Hypothalamus (tissue), 51 donors: ENCODE measurements at places on chromosomes 6 and 20.

DNA sequence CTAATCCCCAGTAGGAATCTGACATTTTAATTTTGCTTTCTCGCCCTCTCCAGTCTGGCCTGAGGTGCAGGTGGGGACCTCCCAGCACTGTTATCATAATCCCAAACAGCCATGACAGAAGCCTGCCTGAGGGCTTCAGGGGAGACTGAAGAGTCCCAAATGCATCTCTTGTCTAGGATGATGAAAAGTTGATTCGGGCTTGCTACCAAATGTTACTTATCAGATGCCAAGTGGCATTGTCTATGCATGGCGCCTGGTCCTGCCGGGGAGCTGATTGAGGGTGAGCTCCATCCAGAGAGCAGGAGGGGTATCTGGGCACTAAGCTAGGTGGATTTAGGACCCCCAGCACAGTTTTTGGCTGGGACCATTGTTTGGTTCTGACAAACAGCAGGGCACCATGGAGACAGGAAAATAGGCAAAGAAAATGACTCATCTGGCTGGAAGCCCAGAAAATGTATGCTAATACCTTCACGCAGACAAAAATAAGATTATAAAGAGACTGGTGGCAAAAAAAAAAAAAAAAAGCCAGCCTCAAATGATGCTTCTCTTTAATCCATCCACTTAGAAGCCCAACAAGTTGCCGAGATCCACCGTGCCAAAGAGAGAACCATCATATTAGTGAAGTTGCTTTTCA lies 513.7 kb upstream of the SULF2 start:
- no peak for DNase-seq

GRCh38 chr6:92810913-92811312 lies 608.4 kb downstream of the EPHA7 start:
- no peak for DNase-seq

GRCh38 chr6:31399589-31400466 lies 3.6 kb upstream of the MICA start:
- DNase-seq: no peak

GRCh38 chr6:41536795-41537758 lies 9.1 kb upstream of the FOXP4 start:
- DNase-seq: no peak

- no peak for DNase-seq
Measured at GRCh38 chr6:144897441-144897921, 612.3 kb downstream of the UTRN start.

DNA sequence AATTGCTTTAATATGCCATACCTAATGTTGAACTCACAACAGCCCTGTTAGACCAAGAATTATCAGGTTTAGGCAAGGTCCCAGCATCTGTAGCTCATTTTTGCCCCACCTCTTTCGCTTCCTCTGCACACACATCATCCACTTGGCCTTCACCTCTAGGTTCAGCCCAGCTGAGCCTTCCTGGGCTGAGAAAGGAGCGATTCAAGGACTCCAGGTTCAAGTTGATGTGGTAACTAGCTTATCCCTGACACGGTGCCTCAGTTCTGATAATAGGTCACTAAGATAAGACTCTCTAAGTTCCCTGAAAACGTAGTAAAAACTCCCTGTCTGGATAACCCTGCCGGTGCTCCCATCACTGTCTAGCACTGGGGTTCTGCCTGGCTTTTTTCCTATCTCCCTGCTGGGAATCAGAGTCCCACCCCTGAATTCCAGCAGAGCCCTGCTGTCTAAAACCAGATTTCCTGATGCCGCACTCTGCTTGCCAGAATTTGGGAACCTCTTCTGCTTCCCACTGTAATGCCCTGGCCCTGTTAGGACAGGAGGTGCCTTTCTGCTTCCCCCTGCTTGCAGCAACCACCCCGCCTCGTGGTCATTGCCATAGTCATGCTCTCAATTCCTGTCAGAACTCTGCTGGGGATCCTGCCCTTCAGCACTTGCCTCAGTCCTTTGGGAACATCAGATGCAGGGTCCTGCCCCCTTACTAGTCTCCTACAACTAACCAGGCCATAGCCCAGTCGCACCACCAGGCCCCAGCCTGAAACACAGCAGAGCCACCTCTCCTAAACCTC lies 47.6 kb downstream of the ALDH8A1 start:
- DNase-seq: no peak

GRCh38 chr6:3456898-3457709 lies at the start of gene SLC22A23:
Gene SLC22A23, minus strand, starts transcription at chr6:3457050. Its CDS starts 491 bp downstream, at chr6:3456559.
- DNase-seq: peak; percentile 65

- no peak for DNase-seq
Measured at GRCh38 chr6:32483968-32484613, 44.4 kb downstream of the HLA-DRA start.

DNA sequence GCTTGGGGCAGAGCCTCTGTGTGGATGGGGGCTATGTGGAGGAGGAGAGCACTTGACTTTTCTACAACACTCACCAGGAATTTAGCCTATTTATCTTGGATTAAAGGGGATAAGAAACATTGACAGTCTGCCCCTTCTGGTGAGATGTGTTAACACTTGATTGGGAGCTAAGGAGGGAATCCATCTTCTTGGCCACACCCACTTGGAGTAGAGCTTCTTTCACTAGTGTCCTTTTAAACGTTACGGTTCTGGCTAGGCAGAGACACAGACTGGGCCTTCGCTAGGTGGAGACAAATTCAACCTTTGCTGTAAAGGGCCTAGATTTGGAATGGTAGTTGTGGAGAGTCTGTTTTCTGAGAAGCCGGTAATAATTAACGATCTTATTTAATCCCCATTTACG lies 15.5 kb upstream of the TPBG start:
- DNase-seq: no peak

GRCh38 chr20:54228841-54229240 lies 21.0 kb downstream of the PFDN4 start:
- DNase-seq: no peak

GRCh38 chr6:142707255-142707654 lies 237.7 kb downstream of the HIVEP2 start:
- DNase-seq: no peak

GRCh38 chr6:92147246-92147645 lies 1272.1 kb downstream of the EPHA7 start:
- DNase-seq: no peak

DNA sequence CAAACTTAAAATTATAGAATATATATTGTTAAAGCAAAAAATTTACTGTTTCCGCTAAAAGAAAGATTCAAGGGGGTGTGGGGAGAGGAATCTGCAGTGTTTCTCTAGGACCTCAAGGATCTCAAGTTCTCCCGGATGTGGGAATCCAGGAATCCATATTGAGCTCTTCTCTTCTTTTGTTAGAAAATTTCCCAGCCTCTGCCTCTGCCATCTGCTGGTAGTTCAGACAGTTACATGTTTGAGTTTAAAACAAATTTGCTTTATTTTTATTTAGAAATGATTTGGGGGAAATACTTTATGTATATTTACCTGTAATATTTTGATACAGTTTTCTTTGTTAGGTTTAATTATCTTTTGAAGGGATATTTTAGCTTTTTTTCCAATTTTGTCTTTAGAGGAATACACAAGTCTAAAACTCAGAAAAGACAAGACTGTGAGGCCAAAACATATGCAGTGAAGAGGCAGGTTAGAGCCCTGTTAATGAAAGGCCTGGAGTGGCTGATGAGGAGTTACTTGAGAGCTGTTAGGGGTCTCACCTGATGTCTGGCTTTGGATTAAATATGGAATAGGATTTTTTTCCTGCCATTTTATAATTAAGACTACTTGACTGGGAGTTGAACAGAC lies 268.8 kb downstream of the ARID1B start:
- no peak for DNase-seq

- no peak for DNase-seq
Measured at GRCh38 chr6:54133186-54133585, 21.9 kb downstream of the MLIP start.

DNA sequence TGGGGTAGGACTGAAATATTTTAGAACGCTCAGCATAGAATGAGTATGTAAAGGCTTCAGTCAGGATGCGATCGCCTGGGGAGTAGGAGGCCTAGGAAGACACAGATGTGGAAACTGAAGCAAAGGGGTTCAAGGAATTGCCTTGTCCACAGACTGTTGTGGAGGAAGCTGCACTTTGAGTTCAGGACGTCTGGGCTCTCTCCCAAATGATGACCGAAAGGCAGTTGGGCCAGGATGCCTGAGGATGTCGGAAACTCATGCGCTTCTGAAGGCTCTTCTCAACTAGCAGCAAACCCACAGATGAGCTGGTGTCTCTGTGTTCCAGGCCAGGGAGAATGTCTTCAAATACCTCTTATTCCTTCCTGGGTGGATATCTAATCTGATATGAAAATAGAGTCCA lies 146.2 kb upstream of the SULF2 start:
- DNase-seq: no peak

- DNase-seq: no peak
Measured at GRCh38 chr20:53695797-53696527, 102.3 kb upstream of the ZNF217 start.

GRCh38 chr6:43980004-43980795 lies 147.1 kb downstream of the MRPL14 start:
- no peak for DNase-seq

DNA sequence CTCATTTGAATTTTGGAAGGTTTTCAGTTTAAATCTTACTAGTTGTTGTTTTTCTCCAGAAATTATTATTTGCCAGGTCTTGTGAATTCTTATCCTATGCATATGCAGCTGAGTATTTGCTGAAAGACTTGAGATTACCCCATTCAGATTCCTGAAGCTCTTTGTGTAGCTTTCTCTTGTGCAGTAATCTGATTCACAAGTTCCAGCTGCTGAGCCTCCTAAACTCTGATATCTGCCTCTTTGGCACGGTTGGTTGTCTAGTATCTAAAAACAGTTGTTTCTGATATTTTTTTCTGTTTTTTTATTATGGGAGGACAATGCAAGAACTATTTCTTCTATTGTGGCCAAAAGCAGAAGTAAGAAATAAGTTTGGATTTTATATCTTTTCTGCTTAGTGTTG lies 863.9 kb upstream of the MANEA start:
- no peak for DNase-seq

- DNase-seq: no peak
Measured at GRCh38 chr6:135380793-135381192, 116.7 kb downstream of the AHI1 start.

DNA sequence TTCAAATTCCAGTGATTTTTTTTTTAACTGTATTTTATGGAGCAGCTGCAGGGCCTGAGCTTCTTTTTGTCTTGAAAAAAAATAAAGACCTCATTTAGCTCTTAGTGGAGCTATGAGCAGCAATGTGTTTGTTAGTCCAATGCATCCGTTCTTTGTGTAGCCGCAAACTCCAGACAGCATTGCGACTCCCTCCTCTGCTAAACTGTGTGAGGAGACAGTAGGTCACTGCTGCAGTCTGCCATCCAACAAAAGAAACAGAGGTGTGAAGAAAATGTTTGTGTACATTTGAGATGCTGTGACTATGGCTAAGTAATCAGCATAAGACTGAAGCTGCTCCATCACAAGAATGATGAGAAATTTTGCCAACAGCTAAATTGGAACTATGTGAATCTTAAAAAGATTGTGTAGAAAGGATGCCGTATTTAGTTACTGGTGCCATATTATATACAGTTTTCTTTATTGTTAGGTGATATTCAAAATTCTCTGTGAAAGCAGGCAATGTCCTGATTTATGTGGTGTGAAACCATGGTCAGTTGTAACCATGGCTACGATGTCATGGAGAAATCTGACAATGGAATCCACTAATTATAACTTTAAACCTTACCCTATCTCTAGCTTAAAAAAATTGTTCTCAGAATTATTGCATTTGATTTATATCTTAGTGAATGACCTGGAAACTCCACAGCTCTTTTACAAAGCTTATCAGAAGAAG lies 428.8 kb upstream of the EPHA7 start:
- no peak for DNase-seq

DNA sequence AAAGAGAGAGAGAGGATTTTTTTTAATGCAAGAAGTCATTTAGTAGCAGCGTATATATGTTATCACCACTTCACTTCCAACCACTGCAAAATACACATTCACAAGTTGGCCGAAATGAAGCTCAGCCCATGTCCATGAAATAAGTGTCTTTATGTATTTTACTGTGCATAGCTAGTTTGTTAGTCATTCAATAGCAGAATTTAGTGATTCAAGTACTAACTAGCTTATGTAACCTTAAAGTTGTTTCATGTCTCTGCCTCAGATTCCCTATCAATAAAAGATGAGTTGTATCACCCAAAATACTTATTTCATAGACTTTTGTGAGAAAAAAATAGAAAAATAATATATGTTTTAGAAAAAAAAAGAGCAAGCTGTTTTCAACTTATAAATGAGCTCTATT lies 153.7 kb upstream of the PRDM1 start:
- DNase-seq: no peak

DNA sequence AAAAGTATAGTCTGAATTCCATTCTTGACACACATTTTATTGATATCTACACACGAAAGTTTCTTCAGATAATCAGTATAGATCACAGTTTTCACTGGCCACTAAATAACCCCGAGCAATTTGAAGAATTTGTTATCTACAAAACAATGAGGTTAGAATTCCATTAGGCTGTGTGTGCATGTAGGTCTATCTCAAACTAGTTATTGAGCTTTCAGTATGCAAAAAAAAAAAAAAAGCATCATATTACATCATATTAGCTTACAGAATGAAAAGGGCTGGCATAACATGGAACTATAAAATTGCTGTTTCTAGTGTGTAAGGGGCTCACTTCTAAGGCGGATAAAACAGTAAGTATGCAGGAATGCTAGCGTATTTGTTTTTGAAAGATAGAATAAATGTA lies 59.5 kb upstream of the ADGRG6 start:
- DNase-seq: no peak

GRCh38 chr20:32764005-32764960 lies 2.1 kb downstream of the DNMT3B start:
- DNase-seq: no peak

GRCh38 chr20:34069341-34070078 lies 42.5 kb downstream of the EIF2S2 start:
- DNase-seq: peak; percentile 20

DNA sequence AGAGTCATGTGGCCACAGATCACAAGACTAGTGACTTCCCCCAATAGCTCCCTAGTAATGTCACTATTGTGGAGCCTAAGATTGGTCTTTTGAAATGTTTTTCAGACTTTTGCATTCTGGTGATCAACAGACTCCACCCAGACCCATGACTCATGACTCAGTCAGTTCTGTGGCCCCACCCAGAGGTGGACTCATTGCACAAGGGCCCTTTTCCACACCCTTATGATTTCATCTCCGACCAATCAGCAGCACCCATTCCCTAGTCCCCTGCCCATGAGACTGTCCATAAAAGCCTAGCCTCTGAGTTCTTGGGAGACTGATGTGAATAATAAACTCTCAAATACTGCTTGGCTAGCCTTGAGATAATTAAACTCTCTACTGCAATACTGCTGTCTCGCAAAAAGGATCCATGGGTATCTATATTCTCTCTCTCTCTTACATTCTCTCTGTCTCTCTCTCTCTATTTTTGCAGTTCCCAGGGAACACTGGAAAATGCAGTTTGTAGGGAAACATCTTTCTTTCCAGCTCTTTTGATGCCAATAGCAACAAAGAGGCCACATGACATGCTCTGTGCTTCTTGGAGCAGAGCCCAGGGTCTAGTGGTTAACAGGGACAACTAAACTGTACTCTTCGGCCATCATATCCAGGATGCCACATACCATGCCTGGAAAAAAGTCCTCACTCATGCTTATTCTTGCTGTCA lies 71.3 kb upstream of the IYD start:
- DNase-seq: no peak

- DNase-seq: no peak
Measured at GRCh38 chr6:13304580-13305260, 23.6 kb downstream of the TBC1D7 start.
